Adrenal gland (tissue), 19 donors: ENCODE measurements at places on chromosomes 2 and 18. TPM values are rescaled to one million over a fixed set of nuclear protein-coding genes. Genes with fewer than 3 reads are reported as not detected.

GRCh38 chr18:24897461-24897860 is 437.0 kb downstream of the HRH4 start:
- H3K27me3 ChIP-seq: no peaks in the 10 kb centered on the region
- no peak overlapping the region for H3K27ac ChIP-seq
- no peak for DNase-seq
- no peaks in the 10 kb centered on the region for H3K4me1 ChIP-seq
- no peaks in the 10 kb centered on the region for H3K36me3 ChIP-seq
- H3K4me3 ChIP-seq: no peak overlapping the region

- H3K4me3 ChIP-seq: no peak overlapping the region
- H3K27me3 ChIP-seq: no peaks in the 10 kb centered on the region
- no peaks in the 10 kb centered on the region for H3K36me3 ChIP-seq
- DNase-seq: peak; percentile 27
These were observed 95.0 kb downstream of the TMEM17 start for GRCh38 chr2:62410926-62411456.

DNA sequence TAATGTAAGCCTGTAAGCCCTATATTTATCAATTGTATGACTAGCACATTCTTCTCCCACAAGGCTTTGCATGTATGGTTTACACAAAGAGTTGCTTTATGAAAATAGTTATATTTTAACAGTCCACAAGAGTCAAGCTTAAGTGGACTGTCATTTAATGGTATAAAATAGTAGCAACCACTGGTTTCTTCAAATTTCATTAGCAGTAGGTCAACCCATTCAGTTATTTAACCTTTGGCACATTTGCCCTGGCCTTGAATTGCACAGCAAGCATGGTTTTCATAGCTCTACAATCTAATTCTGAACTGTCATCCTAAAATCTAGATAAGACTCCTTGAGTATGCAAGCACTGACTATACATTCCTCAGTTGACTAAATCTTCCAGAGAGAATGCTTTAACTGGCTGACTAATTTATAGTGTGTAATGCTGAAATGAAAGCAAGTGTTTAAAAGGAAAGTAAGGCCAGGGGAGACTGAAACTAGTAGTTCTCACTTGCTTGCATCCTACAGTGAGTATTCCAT is 1.8 kb downstream of the DPP4 start:
- no peak overlapping the region for H3K27ac ChIP-seq
- no peaks in the 10 kb centered on the region for H3K4me1 ChIP-seq
- DNase-seq: no peak

DNA sequence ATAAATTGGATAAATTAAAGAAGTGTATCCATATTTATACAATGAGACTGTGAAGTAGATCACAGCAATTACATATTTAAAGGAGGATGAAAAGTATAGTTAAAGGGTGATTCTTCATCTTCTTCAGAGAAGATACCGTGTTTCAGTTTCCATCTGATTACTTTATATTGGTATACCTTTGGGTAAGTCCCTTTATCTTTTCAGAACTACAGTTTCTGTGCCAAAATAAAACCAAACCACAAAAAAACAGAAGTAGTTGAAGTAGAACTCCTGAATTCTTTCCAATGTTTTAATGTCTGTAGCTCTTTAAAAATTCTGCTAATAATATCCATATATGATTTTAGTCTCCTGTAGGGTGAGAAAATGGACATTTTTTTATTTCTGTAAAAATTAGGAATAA is 231.2 kb upstream of the LINC00305 start:
- no peaks in the 10 kb centered on the region for H3K4me1 ChIP-seq
- no peak for DNase-seq
- no peaks in the 10 kb centered on the region for H3K27me3 ChIP-seq
- H3K27ac ChIP-seq: no peak overlapping the region

DNA sequence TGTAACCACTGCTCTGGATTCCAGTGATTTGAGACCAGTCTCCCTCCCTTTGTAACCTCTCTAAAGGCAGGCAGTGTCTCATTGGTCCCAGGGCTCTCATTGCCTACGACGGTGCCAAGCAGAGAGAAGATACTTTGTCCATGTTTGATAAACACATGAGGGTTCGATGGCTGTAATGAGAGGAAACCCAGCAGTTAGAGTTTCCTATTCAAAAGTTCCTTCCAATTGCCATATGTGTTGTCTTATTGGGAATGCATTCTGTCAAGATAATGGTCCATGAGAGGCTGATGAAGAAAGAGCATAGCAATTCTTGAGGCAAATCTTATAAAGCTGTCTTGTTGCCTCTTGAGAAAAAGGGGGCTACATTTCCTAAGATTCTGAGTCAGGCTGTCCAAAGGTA is 292.5 kb downstream of the LRRTM1 start:
- H3K27me3 ChIP-seq: no peaks in the 10 kb centered on the region
- H3K4me3 ChIP-seq: no peak overlapping the region
- H3K36me3 ChIP-seq: no peaks in the 10 kb centered on the region
- no peak overlapping the region for H3K27ac ChIP-seq

DNA sequence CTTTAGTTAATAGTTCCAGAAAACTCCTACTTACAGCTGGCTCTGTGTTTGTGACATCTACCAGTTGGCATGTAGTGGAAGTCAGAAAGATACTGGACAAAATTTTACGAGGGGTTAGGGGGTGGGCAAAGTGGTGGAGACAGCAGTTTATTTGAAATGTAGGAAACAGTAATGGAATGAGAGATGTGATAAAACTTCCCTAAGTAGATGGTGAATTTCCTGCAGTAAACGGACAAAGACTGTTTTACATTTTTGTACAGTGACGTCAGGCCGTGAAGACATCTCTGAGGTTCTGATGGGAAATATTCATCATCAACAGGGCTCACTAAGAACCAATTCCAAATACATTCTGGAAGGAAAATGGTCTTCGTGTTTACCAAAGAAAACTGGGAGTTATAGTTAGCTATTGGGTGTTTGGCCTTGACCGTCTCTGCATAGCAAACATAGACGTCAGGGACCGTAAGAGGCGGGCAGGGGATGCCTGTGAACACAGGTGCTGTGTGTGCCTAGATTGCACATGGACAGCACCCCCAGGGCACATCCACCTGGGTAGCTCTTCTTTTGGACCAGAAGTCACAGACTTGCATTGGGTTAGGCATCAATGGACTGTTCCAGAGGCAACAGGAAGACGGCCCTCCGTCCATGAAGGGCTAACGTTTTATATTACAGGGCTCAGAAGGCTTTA is 131.5 kb downstream of the ZNF516 start:
- H3K27ac ChIP-seq: no peak overlapping the region
- DNase-seq: no peak
- H3K4me1 ChIP-seq: no peaks in the 10 kb centered on the region
- no peak overlapping the region for H3K4me3 ChIP-seq

DNA sequence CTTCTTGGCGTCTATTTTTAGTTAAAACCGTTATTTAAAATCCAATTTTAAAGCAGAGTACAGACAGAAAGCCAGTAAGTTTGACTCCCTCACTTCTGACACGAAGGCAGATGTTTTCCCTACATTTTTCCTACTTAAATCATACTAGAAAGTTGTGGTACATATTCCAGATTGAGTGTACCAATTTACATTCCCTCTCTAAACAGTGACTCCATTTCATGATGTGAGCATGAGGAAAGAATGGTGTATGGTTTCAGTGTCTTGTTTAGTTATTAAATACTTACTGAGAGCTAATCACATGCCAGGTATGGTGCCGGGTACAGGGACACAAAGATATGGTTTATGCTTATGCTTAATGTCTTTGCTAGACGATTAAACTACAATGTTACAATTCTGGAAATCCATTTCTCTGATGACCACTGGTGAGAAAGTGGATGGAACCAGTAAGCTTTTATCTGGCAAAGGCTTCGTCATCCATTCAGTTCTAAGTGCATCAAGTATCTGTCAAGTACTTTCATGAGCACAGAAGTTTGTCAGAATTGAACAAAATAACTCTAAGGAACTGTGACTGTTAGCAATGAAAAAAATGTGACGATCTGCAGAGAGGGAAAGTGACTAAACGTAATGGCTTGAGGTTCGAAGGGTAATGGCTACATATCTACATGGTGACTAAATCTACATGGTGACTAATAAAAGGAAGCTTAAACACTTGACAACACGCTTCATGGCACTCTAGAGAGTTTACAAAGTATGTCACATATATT is 25.7 kb downstream of the MAP4K3 start:
- no peak overlapping the region for H3K27ac ChIP-seq
- DNase-seq: no peak
- no peak overlapping the region for H3K4me3 ChIP-seq
- H3K27me3 ChIP-seq: no peaks in the 10 kb centered on the region
- no peaks in the 10 kb centered on the region for H3K36me3 ChIP-seq
- H3K4me1 ChIP-seq: peaks cover 29% of the 10 kb centered on the region

- H3K4me3 ChIP-seq: no peak overlapping the region
- H3K27ac ChIP-seq: no peak overlapping the region
These were observed 504.9 kb downstream of the TNS1 start for GRCh38 chr2:217497843-217498377.

- no peaks in the 10 kb centered on the region for H3K27me3 ChIP-seq
- H3K36me3 ChIP-seq: no peaks in the 10 kb centered on the region
- H3K4me3 ChIP-seq: no peak overlapping the region
- no peaks in the 10 kb centered on the region for H3K4me1 ChIP-seq
These were observed 8.9 kb downstream of the FBXO36 start for GRCh38 chr2:229931241-229931640.

- H3K36me3 ChIP-seq: no peaks in the 10 kb centered on the region
- no peaks in the 10 kb centered on the region for H3K4me1 ChIP-seq
- no peak overlapping the region for H3K27ac ChIP-seq
- H3K4me3 ChIP-seq: no peak overlapping the region
- H3K27me3 ChIP-seq: no peaks in the 10 kb centered on the region
- no peak for DNase-seq
These were observed 11.8 kb downstream of the IL36G start for GRCh38 chr2:112989611-112990010.

- DNase-seq: no peak
- H3K27me3 ChIP-seq: no peaks in the 10 kb centered on the region
- H3K36me3 ChIP-seq: no peaks in the 10 kb centered on the region
- H3K4me3 ChIP-seq: no peak overlapping the region
- no peaks in the 10 kb centered on the region for H3K4me1 ChIP-seq
These were observed 141.0 kb downstream of the FMNL2 start for GRCh38 chr2:152475982-152476381.

GRCh38 chr2:219912491-219912921 is 285.1 kb downstream of the SLC4A3 start:
- no peaks in the 10 kb centered on the region for H3K27me3 ChIP-seq
- no peak overlapping the region for H3K4me3 ChIP-seq
- no peaks in the 10 kb centered on the region for H3K36me3 ChIP-seq
- no peak for DNase-seq

DNA sequence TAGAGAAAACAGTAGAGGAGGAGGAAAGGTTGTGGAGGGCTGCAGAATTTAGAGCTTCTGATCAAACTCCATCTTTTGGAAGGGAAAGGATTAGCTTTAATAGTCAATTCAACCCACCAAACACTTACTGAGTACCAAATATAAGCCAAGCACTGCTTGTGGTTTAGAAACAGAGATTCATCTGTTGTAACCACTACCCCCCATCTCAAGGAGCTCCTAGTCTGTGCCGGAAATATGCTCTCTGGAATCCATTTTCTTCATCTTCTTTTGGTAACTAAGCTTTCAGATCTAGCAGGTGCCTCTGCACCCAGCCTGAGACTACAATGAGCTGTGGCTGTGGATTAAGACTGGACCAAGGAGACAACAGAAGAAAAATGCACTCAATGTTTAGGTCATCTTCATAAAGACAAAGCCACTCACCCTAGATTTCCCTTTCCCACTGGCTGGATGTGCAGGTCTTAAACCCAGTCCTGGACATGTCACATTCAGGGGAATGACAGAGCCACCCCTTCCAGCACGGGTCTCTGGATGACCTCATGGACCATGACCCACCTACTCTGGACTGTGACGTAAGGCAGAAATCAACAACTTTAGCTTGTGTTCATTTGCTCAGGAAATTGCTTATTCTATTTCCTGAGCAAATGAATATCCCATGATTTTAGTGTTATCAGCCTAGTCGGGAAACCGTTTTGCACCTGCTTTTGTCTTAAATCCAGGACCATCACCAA is 52.9 kb downstream of the EPB41L3 start:
- no peak overlapping the region for H3K4me3 ChIP-seq
- H3K27ac ChIP-seq: no peak overlapping the region
- no peaks in the 10 kb centered on the region for H3K4me1 ChIP-seq
- H3K27me3 ChIP-seq: no peaks in the 10 kb centered on the region

GRCh38 chr2:224126440-224126839 is 87.4 kb upstream of the SERPINE2 start:
- no peak for DNase-seq
- no peaks in the 10 kb centered on the region for H3K4me1 ChIP-seq
- H3K4me3 ChIP-seq: no peak overlapping the region
- H3K27ac ChIP-seq: peak overlapping the region; percentile 29
- H3K27me3 ChIP-seq: no peaks in the 10 kb centered on the region
- H3K36me3 ChIP-seq: no peaks in the 10 kb centered on the region

- no peaks in the 10 kb centered on the region for H3K4me1 ChIP-seq
- H3K4me3 ChIP-seq: no peak overlapping the region
- DNase-seq: no peak
- peaks cover 34% of the 10 kb centered on the region for H3K36me3 ChIP-seq
- H3K27ac ChIP-seq: no peak overlapping the region
These were observed 10.7 kb downstream of the ARID5A start for GRCh38 chr2:96547203-96547641.

DNA sequence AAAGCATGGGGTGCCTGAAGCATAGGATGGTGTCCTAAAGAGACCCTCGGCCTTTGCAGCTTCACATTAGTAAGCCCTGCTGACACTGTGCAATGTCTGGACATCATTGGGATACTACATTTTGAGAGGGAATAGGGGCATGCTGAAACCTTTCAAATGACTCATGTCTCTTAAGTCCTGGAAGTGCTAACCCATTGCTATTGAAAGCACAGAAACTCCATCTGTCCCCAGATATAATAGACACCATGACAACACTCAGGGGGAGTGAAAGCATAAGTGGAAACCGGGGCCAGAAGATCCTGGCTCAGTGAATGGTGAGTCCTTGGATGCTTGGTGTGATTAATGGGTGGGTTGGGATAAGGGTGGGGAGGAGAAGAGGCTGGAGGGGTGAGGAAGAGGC is 595.5 kb upstream of the ID2 start:
- no peak for DNase-seq
- H3K27ac ChIP-seq: no peak overlapping the region
- no peaks in the 10 kb centered on the region for H3K27me3 ChIP-seq
- H3K36me3 ChIP-seq: no peaks in the 10 kb centered on the region

DNA sequence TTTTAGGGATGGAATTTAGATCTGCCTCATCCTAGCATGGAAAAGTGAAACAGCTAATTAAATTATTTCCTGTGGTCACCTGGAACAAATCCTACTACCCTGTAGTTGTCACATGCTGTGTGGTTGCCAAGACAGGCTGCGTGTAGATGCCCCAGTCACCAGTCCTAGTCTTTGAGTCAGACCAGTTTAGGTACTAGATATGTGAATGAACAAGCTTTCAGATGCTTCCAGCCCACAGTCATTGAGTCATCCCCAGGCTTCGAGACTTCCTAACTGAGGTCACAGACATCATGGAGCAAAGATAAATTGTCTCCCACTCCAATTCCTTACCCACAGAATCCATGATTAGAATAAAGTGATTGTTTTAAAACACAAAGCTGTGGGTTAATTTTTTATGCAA is 35.8 kb upstream of the GRB14 start:
- H3K36me3 ChIP-seq: no peaks in the 10 kb centered on the region
- H3K4me3 ChIP-seq: no peak overlapping the region

The TUBB6 gene
- 90.8 TPM for total RNA-seq

The TMEM163 gene
- total RNA-seq: 10.7 TPM

The TRIB2 gene
- total RNA-seq: 263 TPM

The METTL5 gene
- 42.3 TPM for total RNA-seq

The FSIP2 gene
- total RNA-seq: 1.3 TPM

The NDC80 gene
- 0.55 TPM for total RNA-seq
